ENCODE measurements at places on chromosomes 6 and 20.

DNA sequence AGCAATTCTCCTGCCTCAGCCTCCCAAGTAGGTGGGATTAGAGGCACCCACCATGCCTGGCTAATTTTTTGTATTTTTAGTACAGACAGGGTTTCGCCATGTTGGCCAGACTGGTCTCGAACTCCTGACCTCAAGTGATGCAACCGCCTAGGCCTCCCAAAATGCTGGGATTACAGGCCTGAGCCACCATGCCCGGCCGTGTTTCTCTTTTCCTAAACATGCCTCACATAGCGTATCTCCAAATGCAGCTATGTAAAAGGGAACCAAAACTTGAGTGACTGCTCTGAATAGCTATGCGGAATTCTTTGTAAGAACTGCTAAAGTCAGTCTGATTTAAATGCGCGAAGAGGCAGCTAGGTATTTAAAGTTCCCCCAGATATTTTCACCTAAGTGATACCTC is 20.5 kb downstream of the BPIFA2 start:
- DNase-seq: no peak

- no peak for DNase-seq
These were observed 50.6 kb upstream of the COL9A1 start for GRCh38 chr6:70353448-70353847.

GRCh38 chr6:153103319-153103655 is 27.8 kb downstream of the RGS17 start:
- DNase-seq: no peak

DNA sequence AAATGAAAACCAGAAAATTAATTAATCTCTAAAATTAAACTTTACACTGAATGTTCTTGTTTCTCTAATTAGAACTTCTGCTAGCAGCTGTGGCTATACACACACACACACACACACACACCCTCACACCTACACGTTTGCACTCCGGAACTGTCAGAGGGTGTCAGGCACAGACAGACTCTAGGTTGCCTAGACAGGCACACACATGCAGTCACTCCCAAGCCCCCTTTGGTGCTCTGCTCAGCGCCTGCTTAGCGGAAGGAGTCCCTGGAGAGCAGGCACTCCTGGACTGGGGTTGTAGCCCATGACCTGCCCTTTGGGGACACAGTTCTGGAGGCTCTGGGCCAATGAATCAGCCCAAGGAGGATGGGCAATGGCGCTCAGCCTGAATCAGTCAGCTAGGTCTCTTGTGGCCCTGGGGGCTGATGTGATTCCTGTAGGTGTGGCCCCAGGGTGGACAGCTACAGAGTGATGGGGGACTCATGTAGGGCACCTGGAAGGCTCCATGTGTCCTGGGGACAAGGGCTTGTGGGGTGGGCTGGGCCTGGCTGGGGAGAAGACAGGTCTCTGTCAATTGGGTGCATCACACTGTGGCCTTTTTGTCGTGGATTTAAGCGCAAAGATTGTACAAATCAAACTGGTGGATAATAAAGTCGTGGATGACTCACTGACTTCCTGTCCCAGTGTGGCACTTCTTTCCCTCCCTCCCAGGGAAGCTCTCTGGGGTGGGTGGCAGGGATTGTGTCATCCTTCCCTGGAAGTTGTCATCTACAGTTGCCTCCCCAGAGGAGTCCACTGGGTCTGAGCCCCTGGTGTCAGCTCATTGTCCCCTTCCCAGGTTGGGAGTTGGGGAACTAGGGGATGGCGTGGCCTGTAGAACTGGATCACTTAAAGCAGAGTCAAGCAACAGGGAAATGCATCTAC is 8.8 kb downstream of the TMEM151B start:
- DNase-seq: no peak

DNA sequence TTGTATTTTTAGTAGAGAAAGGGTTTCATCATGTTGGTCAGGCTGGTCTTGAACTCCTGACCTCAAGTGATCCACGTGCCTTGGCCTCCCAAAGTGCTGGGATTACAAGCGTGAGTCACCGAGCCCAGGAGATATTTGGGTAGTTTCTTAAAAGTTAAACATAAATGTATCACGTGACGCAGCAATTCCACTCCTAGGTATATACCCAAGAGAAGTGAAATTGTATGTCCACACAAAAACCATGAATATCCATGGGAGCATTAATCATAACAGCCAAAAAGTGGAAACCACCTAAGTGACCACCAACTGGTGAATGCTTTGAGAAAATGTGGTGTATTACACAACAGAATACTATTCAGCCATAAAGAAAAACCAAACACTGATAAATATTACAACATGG is 164.8 kb downstream of the MRPL14 start:
- DNase-seq: no peak

- no peak for DNase-seq
These were observed 64.1 kb downstream of the FAM50B start for GRCh38 chr6:3913077-3913957.

GRCh38 chr20:32560989-32561830 is 23.9 kb downstream of the NOL4L start:
- DNase-seq: peak; percentile 66

GRCh38 chr6:167314180-167314821 is 10.6 kb upstream of the TTLL2 start:
- no peak for DNase-seq

DNA sequence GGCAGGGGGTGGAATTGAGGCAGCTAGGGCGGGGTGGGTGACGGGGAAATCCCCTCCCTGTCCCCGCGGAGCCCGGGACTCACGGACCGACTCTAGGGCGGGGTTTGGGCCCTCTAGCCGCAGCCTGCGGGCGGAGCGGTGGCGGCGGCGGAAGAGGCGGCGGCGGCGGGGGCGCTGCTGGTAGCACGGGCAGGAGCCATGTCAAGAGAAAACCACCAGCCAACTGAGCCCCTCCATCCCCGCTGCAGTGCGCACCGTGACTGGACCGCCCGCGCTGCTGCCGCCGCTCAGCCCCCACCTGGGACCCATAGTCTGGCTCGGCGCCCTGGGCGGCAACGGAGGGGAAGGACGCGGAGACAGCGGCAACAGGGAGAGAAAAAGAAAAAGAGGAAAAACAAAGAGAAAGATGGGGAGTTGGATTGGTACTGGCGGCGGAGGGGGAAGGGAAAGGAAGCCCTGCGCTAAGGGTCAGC is 1.2 kb upstream of the C6orf62 start:
- DNase-seq: no peak

DNA sequence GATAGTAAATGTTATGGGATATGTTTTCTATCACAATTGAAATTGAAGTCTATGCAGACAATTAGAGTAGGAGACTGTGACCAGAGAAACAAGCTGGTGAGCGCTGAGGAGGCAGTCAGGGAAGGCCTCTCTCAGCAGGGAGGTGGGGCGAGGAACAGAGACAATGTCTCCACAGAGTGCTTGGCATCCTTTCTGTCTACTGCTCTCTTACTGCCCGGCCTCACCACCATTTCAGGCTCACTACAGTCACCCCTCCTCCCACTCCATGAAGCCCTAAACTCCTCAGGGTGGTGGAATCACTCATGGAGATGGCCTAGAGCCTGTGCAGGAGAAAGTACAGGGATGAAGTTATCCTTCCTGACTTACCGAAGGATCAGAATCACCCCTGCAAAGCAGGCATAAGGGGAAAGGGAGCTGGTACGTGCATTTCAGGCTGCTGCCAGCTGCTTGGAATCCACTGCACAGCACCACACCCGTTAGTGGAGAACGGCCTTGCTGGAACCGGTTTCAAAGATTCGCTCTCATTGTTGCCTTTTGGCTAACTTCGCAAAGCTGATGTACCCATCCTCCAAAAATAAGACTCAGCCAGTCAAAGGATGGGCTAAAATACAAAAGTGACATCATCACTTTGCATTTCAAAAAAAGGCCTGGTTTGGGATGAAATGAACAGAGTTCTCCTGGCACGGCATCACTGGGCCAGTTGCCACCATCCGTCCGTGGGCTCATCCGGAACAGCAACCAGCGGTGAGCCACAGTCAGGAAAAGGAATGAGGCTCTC is 67.3 kb downstream of the SLC22A23 start:
- DNase-seq: no peak

All from NCI-H187 (cell line).